ENCODE measurements at places on chromosomes 1 and 21.

GRCh38 chr21:26047279-26047967, 123.1 kb downstream of the APP start:
- no peak for DNase-seq

GRCh38 chr1:150566589-150567340, 12.6 kb downstream of the MCL1 start:
- no peak for DNase-seq

- DNase-seq = no peak
Observed at GRCh38 chr1:219374046-219374566, 200.4 kb downstream of the LYPLAL1 start.

DNA sequence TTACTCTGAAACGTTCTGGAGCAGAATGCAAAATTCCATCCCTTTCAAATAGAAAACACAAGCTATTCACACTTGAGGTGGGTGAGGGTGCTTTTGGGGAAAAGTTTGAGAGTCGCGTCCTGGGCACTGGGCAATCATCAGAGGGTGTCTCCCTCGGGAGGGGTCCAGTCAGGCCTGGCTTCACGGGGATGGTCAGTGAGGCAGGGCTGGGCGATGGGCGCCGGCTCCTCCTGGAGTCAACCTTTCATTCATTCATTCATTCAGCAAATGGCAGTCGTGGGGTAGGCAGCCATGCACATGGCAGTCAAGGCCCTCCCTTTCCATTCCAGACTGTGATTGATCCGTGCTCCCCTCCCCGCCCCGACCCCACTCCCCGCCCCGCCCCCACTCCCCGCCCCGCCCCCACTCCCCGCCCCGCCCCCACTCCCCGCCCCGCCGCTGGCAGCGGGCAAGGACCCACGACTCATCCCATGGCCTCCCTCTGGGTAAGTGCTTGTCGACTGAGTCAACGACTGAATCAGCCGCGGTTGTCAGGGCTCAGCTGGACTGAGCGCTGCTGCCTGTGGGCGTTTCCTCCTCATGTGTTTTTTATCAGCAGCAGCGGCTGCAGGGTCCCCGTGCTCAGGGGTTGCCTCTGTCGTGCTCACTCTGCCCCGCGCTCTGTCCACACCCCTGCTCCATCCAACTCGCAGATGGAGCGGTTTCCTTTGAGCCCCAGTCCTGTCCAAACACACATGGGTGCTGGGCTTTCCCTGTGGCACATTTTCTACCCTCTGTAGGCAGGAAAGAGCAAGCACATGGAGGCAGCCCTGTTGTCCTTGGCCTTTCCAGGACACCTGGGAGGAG, 12.5 kb upstream of the SPSB1 start:
- no peak for DNase-seq

DNA sequence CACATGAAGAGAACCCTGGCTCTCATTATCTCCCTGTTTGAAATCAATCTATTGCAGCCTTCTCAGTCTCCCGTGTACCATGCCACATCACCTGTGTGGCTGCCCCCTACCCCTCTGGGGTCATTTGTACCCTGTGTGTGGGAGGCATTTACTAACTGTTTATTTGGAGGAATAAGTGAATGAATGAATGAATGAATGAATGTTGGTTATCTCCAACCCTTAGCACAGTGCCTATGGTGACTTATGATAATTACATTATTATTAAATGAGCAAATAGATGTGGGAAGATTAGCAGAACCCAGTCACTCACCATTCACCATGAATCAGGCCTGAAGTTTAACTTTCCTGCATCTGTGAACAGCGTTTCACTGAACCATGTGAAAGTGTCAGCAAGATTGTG, 560.8 kb downstream of the MATN1 start:
- DNase-seq = no peak

DNA sequence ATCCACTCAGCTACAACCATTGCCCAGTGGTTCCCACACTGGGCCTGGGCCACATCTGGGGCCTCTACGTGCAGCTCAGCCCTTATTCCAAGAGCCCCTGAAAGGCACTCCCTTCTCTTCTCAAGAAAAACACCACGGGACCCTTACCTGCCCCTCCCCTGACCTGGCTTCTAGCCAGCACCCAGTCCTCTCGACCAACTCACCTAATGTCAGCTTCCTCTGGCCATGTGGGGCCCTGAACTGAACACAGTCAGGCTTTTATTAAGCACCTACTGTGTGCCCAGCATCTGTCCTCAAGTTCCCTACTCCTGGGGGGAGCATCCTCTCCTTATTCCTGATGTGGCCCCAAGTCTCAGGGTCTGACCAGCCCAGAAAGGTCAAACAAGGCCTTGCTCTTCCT, 208.4 kb downstream of the MATN1 start:
- DNase-seq = no peak

DNA sequence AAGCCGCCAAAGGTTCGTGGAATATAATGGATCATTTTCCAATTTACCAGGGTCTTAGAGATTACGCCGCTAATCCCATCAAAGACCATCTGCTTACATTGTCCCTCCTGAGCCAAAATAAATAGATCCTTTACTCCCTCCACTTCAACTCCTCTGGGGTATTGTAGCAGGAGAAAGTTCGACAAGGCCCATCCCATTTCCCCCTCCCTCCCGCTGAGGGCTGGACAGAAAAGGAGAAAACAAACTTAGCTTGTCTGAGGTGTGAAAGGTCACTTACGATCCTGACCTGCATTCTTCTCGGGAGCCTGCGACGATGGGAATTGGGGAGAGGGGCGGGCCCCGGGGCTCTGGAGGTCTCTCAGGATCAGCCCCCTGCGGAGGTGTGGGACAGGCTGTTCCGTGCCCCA, 60.8 kb downstream of the MEF2D start:
- DNase-seq = no peak

GRCh38 chr1:40221977-40222772, 25.6 kb upstream of the TMCO2 start:
- DNase-seq = no peak

DNA sequence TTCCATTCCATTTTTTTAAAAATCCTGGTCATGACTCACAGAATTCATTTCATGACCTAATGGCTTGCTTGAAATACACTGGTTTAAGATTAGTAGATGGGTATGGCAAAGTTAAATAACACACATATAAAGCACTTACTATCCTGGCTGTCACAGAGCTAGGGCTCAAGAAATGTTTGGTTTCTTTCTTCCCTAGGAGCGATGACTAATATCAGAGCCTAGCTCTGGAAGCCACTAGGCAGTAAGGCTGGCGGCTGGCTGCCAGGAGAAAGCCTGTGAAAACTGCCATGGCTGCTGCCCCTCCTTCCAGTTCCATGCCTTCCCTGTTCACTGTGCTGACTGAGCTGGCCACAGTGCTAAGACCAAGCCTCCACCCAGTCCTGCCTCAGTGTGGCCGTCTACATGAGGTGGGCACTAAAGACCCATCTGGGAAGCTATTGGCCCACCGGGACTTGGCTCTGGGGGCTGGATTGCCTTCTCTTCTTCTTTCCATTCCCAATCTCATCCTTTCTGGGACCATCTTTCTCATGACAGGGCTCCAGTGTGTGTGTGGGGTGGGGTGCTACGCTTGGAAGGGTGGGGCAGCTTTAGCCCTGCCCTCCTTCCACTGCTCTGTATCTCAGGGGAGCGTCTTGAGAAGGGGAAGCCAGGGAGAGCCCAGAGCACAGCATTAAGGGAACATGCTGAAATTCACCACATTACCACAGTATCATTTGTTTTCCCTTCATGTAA, 10.8 kb upstream of the ASCL5 start:
- DNase-seq = no peak
